Renal cortex interstitium (tissue), 15 donors: ENCODE measurements at places on chromosomes 6 and 20. TPM values are rescaled to one million over a fixed set of nuclear protein-coding genes. Genes with fewer than 3 reads are reported as not detected.

GRCh38 chr6:63685446-63686379 lies 50.1 kb downstream of the PHF3 start:
- DNase-seq: no peak

Gene TTLL9
- 3.0 TPM for polyA plus RNA-seq

- DNase-seq: no peak
These were observed 564.4 kb downstream of the HAO1 start for GRCh38 chr20:7375905-7376304.

Gene MEI4
- 1.7 TPM for polyA plus RNA-seq

- DNase-seq: no peak
These were observed 19.0 kb upstream of the EXOC2 start for GRCh38 chr6:711925-712324.

- no peak for DNase-seq
These were observed 2.9 kb upstream of the TFB1M start for GRCh38 chr6:155317186-155317585.

GRCh38 chr20:21262812-21263211 lies 40.3 kb upstream of the XRN2 start:
- no peak for DNase-seq

- DNase-seq: no peak
These were observed 42.2 kb downstream of the TBC1D7 start for GRCh38 chr6:13286181-13286580.

- no peak for DNase-seq
These were observed 2.1 kb downstream of the CTSZ start for GRCh38 chr20:59004763-59005522.
